ENCODE measurements at places on chromosomes 3 and 15.

GRCh38 chr3:87272718-87273341, 3.6 kb downstream of the POU1F1 start:
- DNase-seq = no peak

DNA sequence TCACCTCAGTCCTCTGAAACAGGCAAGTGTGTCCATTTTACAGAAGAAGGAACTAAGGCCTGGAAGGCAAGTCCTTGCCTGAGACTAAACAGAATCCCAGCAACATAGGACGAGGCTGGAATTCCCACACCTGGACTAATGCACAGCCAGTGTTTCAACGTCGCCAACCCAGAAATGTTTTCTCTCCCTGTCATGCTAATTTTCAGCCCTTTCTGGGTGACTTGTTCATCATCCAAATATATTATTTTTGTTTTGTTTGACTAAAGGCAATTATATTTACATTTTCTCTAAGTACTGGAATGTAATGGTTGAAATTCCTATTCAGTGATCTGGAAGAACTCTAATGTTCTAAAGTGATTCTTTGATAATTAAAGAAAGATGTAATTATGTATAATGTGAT, 51.8 kb downstream of the BTD start:
- DNase-seq = no peak

DNA sequence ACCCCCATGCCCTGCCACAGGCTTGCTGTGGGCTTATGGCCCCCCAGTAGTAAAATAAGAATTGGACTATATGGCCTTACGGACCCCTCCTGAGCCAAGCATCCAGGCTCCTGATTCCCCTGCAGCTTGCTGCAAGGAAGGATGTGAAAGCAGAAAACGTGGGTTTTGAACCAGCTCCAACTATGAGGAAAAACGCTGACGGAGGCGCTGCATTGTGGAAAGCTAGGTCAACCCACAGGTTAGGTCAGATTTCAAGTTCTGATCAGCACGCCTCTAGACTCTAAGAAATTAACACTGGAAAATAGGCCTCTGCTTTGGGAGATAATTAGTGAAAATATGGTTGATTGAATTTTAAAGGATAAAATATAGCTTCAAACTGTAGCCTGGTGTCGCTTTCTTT, 195.4 kb upstream of the HES1 start:
- no peak for DNase-seq

DNA sequence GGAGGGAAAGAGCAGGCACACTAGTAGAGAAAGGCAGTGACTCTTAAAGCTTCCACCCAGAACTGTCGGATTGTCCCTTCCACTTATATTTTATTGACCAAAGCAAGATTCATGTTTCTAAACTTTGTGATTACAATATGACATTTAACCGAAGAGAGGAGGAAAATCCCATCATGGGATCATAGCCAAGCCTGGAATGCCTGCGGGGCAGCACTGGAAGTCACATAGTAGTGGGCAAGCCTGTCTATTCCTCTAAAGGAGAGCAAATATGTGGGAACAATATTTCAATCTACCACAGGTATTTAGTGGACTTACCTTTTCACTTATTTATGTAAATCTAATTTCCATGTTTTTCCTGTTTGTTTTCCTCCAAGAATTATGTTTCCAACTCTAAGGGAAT, 3.8 kb upstream of the TMOD3 start:
- no peak for DNase-seq

GRCh38 chr3:147369661-147370123, 36.7 kb downstream of the ZIC4 start:
- no peak for DNase-seq

DNA sequence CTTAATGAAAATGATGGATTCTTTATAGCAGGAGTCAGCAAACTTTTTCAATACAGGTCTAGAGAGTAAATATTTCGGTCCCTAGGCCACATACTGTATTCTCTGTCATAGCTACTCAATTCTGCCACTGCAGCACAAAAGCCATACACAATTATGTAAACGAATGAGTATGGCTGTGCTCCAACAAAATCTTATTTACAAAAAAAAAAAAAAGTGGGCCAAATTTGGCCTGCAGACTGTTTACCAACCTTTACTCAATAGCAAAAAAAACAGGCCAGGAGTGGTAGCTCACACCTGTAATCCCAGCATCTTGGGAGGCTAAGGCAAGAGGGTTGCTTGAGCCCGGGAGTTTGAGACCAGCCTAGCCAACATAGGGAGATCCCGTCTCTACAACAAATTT, 41.1 kb downstream of the TTBK2 start:
- DNase-seq = no peak

GRCh38 chr3:31532587-31533168, at the start of gene STT3B:
TSS of gene STT3B (plus strand) at chr3:31532925. CDS start at chr3:31532999, 74 bp downstream.
- DNase-seq = peak; percentile 79

DNA sequence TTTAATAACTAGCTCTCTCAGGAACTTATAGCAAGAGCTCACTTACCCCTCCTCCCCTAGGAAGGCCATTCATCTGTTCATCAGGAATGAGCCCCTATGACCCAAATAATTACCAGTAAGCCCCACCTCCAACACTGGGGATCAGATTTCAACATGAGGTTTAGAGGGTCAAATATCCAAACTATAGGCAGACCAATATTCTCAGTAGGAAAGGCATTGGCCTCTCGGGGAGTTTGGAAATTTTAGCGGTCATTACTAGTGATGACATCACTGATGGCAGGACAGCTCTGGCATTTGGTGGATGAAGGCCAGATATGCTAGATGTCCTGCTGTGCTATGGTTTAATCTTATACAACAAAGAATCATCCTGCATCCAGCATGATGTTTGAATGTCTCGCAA, 15.2 kb upstream of the CD47 start:
- DNase-seq = no peak

GRCh38 chr3:20406611-20407011, 220.6 kb upstream of the SGO1 start:
- no peak for DNase-seq

- no peak for DNase-seq
Measured at GRCh38 chr3:157051591-157051990, 108.4 kb downstream of the CCNL1 start.

DNA sequence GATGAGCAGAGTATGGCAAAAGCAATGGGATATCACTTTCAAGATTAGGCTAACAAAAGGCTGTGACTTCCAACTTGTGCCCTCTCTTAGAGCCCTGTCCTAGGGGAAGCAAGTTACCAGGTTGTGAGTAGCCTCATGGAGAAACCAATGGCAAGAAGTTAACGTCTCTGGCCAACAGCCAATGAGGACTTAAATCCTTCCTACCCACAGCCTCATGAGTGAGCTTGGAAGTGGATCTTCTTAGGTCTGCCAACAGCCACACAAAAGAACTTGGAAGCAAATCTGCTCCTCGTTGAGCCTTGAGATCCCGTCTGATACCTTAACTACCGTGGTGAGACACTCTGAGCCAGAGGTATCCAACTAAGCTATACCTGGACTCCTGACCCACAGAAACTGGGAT, 5.7 kb downstream of the NME9 start:
- no peak for DNase-seq
